ENCODE measurements at places on chromosomes 6 and 20.
A peak's percentile ranks its signal among the peaks of the same experiment; 100 is the strongest.

DNA sequence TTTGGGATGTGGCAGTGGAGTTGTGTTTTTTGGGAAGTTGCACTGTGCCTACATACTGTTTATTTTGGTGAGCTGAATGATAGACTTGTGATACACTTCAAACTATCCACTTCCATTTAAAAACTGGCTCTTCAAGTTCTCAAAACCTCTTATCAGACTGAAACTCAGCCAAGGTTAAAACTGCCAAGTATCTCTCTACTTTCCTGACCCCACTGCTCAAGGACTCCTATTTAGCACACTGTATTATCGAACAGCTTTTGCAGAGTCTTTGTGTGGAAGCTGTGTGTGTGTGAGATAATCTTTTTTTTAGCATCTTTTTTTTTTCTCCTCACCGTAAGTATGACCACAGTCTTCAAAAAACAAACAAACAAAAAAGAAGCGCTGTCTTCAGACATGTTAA, 21.1 kb downstream of the STX11 start:
- DNase-seq: no peak

- no peak for DNase-seq
These were observed 262.6 kb upstream of the CDYL start for GRCh38 chr6:4513561-4513960.

GRCh38 chr6:128757961-128758360, 125.0 kb upstream of the LAMA2 start:
- DNase-seq: no peak

- DNase-seq: no peak
These were observed 38.0 kb downstream of the RCAN2 start for GRCh38 chr6:46453216-46453615.

- peak; percentile 17 for DNase-seq
These were observed 725 bp downstream of the OSER1 start for GRCh38 chr20:44209686-44210405.

GRCh38 chr6:3228771-3229565, 1.5 kb upstream of the TUBB2B start:
- DNase-seq: no peak

- DNase-seq: no peak
These were observed 30.2 kb upstream of the FRMD1 start for GRCh38 chr6:168109171-168109570.

- no peak for DNase-seq
These were observed 91.9 kb upstream of the SIRPA start for GRCh38 chr20:1803061-1803931.

DNA sequence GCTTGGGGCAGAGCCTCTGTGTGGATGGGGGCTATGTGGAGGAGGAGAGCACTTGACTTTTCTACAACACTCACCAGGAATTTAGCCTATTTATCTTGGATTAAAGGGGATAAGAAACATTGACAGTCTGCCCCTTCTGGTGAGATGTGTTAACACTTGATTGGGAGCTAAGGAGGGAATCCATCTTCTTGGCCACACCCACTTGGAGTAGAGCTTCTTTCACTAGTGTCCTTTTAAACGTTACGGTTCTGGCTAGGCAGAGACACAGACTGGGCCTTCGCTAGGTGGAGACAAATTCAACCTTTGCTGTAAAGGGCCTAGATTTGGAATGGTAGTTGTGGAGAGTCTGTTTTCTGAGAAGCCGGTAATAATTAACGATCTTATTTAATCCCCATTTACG, 15.5 kb upstream of the TPBG start:
- peak; percentile 82 for DNase-seq

GRCh38 chr6:52233005-52233404, 11.3 kb downstream of the IL17F start:
- DNase-seq: no peak

DNA sequence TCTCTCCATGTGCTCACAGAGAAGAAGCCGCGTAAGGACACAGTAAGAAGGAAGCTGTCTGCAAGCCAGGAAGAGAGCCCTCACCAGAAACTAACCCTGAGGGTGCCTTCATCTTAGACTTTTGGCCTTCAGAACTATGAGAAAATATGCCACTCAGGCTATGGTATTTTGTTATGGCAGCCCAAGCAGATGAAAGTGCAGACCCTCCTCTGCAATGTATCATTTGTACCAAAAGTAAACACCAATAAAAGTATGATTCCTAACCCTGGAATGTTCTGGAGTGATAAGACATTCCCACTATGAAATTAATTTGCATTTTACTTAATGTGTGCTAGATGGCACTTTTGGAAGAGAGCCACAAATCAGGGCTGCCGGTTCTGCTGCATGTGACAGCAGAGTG, 594.3 kb downstream of the UTRN start:
- no peak for DNase-seq

DNA sequence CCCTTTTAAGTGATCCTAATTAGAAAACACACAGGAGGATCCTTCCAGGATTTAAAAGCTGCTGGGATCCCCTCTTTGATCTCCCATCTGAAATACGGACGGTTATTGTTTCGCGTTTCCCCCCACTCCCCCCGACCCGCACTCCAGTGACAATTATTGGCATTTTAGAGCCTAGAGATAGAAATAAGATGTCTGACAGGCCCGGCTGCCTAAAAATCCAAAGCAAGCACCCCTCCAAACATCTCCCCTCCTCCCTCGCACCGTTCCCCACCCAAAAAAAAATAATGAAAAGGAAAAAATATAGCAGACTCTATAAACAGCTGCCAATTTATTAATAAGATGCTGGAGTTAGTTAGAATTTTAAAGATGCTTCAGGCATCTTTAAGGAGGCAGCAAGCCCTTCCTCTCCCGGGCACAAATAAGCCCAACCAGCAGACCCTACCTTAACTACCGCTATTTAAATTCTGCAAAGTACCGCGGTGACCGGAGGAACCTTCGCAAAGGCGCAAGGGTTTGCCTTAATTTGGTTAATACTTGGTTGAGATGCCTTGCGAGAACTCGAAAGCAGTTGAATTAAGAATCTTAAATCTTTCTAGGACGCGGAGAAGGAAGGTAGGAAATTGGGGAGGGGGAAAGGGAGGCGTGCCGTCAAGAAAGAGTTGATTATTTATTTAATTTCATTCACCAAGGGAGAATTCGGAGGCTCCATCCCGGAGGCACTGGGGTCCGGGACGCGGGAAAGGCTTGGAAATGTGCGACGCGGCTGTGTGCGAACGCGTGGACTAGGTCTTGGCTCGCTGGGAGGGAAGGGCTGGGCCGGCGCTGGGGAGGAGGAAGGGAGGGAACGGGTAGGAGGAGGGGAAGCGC, 1.5 kb upstream of the ISM1 start:
- DNase-seq: no peak

DNA sequence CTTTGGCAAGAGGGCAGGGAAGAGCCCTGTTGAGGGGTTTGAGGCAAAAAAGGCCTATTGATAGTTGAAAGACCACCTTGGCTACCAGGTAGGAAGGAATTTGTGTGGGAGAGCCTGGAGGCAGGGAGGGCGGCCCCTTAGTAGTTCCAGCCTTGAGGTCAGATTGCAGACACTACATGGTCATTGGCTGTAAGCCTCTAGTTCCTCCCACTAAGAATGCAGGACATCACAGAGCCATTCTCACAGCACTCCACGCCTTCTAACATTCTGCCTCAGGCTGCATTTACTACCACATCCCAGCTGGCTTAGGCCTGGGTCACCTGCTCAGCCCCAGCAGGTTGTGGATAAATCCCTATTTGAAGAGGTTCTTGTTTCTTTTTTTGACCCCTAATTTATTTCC, 91.0 kb upstream of the SNX9 start:
- DNase-seq: no peak

DNA sequence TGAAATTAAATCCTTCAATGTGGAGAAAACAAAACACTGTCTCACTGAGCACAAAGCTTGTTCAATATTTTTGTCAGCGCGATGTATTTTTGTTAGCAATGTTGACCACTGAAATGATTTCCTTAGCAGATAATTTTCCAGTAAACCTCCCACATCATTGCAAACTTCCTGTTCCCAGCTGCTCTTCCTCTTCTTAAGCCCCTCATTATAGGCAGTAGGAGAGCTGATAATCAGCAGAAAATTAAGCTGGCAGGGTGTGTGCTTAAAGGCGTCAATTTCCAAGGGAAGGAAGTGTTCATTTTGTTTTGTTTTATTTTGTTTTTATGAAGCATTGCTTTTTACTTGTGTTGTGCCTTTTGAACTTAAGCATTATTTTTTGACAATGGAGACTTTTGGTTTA, 29.1 kb upstream of the TMEM14A start:
- no peak for DNase-seq

GRCh38 chr20:45176526-45177267, 2.0 kb downstream of the PI3 start:
- DNase-seq: no peak

- DNase-seq: no peak
These were observed 10.5 kb downstream of the NPEPL1 start for GRCh38 chr20:58702859-58703648.

DNA sequence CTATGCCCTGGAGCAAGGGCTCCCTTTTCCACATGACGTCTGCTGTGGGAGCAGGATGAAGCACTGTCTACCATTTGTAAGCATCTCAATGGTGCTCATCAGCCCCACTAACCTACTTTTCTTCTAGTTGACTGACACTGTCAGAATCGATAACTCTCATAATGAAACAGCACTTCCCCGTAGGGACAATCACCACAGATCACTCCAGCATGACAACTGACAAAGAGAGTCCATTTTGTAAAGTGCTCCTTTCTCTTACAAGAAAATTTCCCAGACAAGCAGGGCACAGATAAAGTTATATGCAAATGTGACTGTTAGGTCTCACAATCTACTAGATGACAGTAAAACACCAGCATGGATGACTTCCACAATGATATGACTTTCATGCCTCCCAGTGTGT, 46.4 kb downstream of the HEBP2 start:
- DNase-seq: peak; percentile 33

DNA sequence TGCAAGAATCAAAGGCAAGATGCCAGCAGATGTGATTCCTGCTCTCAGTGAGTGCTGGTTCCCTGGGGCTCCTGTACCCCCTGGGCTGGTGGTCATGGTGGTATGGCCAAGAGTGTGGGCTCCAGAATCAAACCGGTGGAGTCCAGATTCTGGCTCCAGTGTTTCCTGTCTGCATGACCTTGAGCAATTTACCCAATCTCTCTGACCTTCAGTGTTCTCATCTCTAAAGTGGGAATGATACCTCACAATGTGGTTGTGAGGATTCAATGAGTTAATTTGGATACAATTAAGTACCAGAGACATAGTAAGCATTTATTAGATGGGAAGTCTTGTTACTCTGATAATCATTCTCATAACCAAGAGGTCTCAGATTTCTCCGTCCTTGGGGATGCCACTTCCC, 218.4 kb upstream of the JARID2 start:
- no peak for DNase-seq

DNA sequence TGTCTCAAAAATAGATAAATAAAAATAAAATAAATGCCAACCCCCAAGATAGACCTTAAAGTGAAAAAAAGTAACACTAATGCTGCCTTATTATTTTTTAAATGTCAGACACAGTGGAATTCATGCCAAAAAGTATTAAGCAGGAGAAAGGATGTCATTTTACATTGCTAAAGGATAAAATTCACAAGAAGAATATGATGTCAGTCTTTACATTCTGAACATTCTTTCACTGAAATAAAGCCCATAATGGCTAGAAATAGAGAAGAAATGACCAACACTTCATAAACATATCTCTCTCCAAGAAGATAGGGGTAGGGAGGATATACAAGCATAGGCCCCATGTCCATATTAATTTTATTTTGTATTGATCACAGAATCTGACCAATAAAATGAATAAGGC, 47.4 kb downstream of the SLC23A2 start:
- no peak for DNase-seq

DNA sequence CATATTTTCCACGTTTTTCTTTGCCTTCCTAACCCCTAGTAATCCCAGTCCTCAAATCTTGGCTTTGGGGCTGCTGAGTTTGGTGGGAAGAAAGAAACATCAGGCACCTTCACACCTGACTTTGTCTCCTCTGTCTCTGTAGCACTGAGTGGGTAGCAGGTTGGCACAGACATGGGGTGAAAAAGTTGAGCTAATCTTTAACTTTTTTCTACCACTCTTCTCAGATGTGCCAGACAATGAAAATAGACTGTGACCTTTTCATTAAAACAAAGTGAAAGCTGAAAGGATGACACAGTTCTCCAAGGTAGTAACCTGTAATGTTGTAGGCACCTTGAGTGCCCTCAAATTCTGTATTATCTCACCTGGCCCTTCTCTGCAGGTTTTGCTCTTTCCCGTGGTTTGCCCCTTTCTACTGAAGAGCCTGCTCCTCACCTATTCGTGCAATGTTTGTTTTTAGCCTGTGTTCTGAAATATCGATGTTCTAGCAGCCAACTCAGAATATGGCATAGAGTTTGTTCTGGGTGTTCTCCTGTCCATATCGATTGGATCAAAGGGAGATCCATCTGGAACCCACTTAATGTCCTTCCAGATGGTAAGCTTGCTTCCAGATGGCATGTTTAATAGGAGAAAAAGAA, 57.8 kb upstream of the ATXN1 start:
- DNase-seq: no peak

GRCh38 chr20:1173698-1174097, 11.1 kb downstream of the TMEM74B start:
- no peak for DNase-seq

DNA sequence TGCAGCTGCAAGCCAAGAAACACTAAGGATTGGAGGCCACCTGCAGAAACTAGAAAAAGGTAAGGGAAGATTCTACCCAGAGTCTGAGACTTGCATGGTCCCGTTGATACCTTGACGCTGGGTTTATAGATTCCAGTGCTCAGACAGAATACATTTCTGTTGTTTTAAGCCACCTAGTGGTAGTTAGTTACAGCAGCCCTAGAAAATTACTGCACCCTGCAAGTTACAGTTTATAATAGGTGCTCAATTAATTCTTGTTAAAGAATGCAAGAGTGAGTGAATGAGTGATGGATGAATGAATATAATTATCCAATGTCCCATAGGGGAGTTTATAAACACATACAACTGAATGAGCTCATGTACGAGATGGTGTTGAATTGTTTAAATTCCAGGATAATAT, 453.1 kb upstream of the SLC35B3 start:
- DNase-seq: peak; percentile 60

DNA sequence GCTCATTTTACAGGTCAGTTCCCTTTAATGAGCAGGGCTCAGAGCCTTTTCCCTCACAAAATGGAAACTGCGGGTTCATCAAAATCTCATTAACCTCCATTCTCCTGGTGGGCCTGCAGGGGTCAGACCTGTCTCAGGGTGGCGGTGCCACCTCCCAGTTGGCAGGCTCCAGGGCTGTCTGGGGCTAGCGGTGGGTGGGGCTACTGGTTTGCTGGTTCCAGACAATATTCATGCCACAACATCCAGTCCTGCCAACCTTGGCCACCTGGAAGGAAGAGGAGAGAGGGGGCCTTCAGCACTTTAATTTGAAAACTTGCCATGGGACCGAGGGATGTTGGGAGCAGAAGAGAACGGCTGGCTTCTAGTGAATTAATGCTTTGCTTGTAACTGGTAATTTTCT, 41.9 kb upstream of the CTNNBL1 start:
- peak; percentile 78 for DNase-seq

DNA sequence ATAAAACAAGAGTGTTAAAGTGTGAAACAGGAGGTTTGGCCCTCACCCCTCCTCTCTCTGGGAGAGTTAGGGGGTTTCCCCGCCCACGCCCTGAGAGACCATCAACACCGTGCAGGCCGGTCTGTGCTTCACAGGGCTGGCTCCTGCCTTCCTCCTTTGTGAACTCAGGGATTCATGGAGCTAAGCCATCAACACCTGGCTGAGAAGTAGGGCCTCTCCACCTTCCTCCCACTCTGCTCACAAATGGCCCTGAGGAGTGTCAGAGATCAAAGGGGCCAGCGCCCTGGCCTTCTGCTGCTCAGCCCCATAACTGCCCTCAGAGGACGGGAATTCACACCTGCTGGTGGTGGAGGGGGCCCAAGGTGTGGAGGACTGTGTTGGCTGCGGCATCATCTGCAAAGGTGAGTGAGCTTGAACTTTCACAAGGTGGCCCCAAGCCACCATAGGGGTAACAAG, 88.6 kb downstream of the PSMB1 start:
- DNase-seq: no peak

GRCh38 chr20:64153861-64154589, 10.2 kb upstream of the MYT1 start:
- no peak for DNase-seq

Measured in SK-MEL-5 (cell line).